Endothelial cell of umbilical vein (primary cell): ENCODE measurements at places on chromosomes 7 and 10. TPM values are rescaled to one million over a fixed set of nuclear protein-coding genes. Genes with fewer than 3 reads are reported as not detected.

The UNCX gene
- not detected in 2 replicates for total RNA-seq

The C10orf67 gene
- not detected in 2 replicates for total RNA-seq

The OR2A12 gene
- total RNA-seq: not detected in 2 replicates

The CPA4 gene
- not detected in 2 replicates for total RNA-seq

The ACSM6 gene
- total RNA-seq: not detected in 2 replicates

The TBX20 gene
- not detected in 2 replicates for total RNA-seq

The MRC1 gene
- 0.12 and 0.13 TPM in 2 replicates for total RNA-seq

The ASB10 gene
- total RNA-seq: not detected in 2 replicates

The PPP1R9A gene
- total RNA-seq: 3.0 and 3.2 TPM in 2 replicates

The SPRN gene
- 0.13 TPM in 1 of 2 replicates, not detected in the other for total RNA-seq

The SYT15B gene
- total RNA-seq: 0.18 TPM in 1 of 2 replicates, not detected in the other

The PPIF gene
- 42.7 and 51.2 TPM in 2 replicates for total RNA-seq

The CPXM2 gene
- 0.42 and 2.7 TPM in 2 replicates for total RNA-seq

The SLC26A5 gene
- not detected in 2 replicates for total RNA-seq

The VWA2 gene
- not detected in 2 replicates for total RNA-seq

The NYAP1 gene
- 2.0 and 2.8 TPM in 2 replicates for total RNA-seq

The SPDYE16 gene
- total RNA-seq: 0.22 TPM in 1 of 2 replicates, not detected in the other

The SEPTIN14 gene
- not detected in 2 replicates for total RNA-seq

The ARHGAP22 gene
- total RNA-seq: 48.6 and 50.3 TPM in 2 replicates

The PFKFB3 gene
- total RNA-seq: 33.7 and 35.6 TPM in 2 replicates

The ADGRA1 gene
- not detected in 2 replicates for total RNA-seq

The NT5C2 gene
- 59.0 and 69.9 TPM in 2 replicates for total RNA-seq

The SLC4A2 gene
- total RNA-seq: 172 and 187 TPM in 2 replicates

The OIT3 gene
- total RNA-seq: 0.15 TPM in 1 of 2 replicates, not detected in the other

The LRGUK gene
- total RNA-seq: 0.11 TPM in 1 of 2 replicates, not detected in the other

The COBL gene
- total RNA-seq: 0.07 and 0.11 TPM in 2 replicates

The AP4M1 gene
- total RNA-seq: 20.5 and 22.7 TPM in 2 replicates

The ELFN1 gene
- 0.85 and 1.0 TPM in 2 replicates for total RNA-seq

The IDI2 gene
- not detected in 2 replicates for total RNA-seq

The GRID2IP gene
- not detected in 2 replicates for total RNA-seq

The PKD2L1 gene
- total RNA-seq: not detected in 2 replicates

The GRM3 gene
- not detected in 2 replicates for total RNA-seq

The EVX1 gene
- total RNA-seq: not detected in 2 replicates

The EN2 gene
- total RNA-seq: not detected in 2 replicates

The HOXA10 gene
- total RNA-seq: 24.4 and 27.6 TPM in 2 replicates

The TUBAL3 gene
- total RNA-seq: not detected in 2 replicates

The PIP gene
- not detected in 2 replicates for total RNA-seq

The GPNMB gene
- 0.33 and 0.35 TPM in 2 replicates for total RNA-seq

The CAV2 gene
- 146 and 179 TPM in 2 replicates for total RNA-seq

The C10orf90 gene
- total RNA-seq: not detected in 2 replicates

The BAIAP2L1 gene
- 1.1 and 1.2 TPM in 2 replicates for total RNA-seq
